Nephron progenitor cell (in vitro differentiated cells): ENCODE measurements at places on chromosomes 2 and 18.

DNA sequence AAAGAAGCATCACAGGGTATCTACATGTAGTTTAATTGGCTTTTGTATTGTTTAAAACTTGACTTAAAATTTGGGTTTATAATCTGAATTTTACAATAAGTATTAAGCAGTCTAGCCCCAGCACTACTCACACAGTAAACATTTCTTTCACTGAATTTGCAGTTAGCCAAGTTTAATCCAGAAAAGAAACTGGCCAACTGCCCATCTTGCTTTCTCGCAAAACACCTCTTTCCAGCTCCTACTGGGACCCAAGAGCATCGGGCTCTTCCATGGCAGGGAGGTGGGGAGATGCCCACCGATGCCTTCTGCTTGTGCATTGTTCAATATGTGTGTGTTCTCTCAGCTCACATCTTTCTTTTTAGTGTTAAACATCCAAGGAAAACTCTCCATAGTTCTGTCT lies 212.8 kb upstream of the BOD1L2 start:
- no peak for DNase-seq

DNA sequence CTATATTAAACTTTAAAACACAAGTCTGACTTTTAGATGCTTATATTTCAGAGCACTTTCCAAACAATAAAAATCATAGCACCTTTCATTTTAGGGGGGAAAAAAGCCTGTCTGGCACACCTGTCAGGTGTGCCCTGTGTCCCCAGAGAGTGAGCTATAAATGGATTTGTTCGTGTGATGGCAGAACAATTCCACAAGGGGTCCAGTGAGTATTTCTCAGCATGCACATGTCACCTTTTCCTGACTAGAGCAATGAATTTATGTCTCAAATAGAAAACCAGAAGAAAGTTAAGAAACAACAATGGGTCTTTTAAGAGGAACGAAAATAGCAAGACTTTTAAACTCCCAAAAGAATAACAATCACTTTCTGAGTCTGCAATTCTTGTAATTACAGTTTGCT lies 55.9 kb downstream of the ACVR1C start:
- DNase-seq, result no peak

DNA sequence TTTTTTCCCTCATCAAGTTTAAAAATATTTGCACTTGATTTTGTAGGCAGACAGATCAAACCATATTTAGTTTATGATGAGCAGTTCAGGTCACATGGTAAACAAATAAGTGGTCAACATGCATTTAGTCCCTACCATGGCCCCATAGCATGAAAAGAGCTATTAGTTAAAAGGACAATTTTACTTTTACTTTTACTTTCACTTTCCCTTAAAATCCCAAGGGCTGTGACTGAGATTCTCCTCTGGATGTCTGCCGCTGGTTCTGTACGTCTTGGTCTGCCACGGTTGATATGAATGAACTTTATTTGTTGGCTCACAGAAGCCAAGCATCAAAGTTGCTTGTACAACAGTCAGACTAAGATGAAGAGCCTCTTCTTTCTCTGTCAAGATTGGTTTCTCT lies 626.2 kb upstream of the CDH7 start:
- DNase-seq, result no peak

DNA sequence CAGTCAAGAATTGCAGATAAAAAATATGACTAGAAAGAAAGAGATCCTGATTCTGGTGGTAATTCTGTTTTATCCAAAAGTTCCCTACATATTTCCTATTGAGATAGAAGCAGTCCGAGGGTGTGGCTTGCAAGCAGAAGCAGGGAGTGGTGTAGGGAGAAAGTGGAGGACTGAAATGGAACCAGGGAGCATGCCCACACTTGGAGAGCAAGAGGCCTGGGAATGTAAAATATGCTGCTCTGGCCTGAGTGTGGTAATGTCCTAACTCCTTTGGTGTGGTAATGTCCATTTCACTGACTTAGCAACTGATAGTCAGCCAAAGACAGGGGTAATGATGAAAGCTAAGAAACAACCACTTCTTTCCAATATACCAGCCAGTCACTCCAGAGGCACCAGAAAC lies 30.1 kb upstream of the FMNL2 start:
- no peak for DNase-seq

GRCh38 chr2:25159949-25160348 lies 8.4 kb downstream of the POMC start:
- DNase-seq, result peak; percentile 31

- no peak for DNase-seq
These were observed 210.9 kb downstream of the L3MBTL4 start for GRCh38 chr18:6203791-6204190.

GRCh38 chr2:142525720-142526119 lies 351.7 kb upstream of the KYNU start:
- DNase-seq, result no peak

DNA sequence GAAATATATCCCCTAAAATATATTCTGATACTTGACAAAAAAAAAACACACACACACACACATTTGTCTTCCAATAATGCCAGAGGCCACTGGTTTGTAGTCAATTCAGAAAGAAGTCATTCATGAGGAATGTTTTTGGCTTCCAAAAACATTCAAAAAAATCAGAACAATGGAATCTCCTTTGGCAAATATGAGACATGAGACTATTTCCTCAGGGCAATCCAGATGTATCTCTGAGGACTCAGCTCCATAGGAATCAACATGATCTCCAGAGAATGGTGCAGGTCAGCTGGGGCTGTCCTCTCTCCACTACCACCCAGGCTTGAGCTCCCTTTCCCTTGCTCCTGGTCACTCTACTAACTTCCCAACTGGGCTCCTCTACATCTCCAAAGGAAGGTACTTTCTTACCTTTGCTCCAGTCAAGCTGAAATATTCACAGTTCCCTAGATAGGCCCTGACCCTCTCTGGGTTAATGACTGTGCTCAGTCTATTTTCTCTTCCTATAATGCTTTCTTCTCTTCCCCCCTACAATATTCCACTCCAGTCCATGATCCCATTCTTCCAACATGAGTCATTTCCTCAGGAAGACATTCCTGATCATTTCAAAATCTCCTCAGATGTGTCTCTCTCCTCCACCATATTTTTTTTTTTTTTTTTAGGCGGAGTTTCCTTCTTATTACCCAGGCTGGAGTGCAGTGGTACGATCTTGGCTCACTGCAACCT lies 145.3 kb downstream of the C1D start:
- DNase-seq, result no peak

- no peak for DNase-seq
These were observed 478.4 kb upstream of the NRXN1 start for GRCh38 chr2:51510303-51510702.

DNA sequence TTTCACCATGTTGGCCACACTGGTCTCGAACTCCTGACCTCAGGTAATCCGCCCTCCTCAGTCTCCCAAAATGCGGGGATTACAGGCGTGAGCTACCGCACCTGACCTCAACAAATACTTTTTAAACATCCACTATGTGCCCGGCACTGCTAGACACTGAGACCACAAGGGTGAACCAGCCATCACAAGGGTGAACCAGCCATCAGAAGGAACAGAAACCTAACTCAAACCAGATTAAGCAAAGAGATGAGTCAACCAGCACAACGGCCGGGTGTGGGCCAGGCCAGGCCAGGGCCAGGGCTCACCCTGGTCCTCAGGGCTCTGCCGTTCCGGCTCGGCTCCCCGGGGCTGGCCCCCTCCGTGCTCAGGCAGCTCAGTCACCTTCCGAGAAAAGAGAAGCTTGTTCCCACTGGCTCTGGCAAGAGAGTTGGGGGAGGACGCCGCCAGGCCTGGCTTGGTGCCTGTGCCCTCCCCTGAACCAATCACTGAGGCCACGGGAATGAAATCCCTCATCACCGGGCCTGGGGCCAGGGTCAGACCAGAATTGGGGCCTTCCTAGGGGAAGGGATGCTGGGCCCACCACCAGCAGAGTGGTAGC lies 4.4 kb downstream of the TEX44 start:
- DNase-seq, result no peak

- no peak for DNase-seq
These were observed 95.0 kb downstream of the TNFRSF11A start for GRCh38 chr18:62420151-62420512.

- no peak for DNase-seq
These were observed 148.5 kb downstream of the MGAT5 start for GRCh38 chr2:134402410-134402809.

GRCh38 chr18:34647251-34647650 lies 62.8 kb upstream of the DTNA start:
- DNase-seq, result no peak

DNA sequence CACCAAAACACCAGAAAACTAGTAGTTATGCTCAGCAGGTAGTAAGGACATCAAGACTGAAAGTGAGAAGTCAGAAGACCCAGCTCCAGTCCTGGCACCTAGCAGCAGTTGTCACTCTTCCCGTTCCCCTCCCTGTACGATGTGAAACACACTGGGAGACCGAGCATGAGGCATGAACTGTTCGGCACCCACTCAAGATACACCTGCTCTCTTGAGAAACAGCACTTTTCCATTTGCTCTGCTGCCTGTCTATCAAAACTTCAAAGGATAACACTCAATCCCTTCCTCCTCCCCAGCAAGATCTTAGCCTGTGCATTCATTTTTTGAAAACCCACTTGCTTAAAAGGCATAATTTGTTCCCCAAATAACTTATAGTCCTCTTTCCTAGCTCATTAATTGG lies 123.9 kb downstream of the PLEKHM3 start:
- DNase-seq, result no peak

- DNase-seq, result no peak
These were observed 149.3 kb upstream of the TCF4 start for GRCh38 chr18:55737266-55737665.

- no peak for DNase-seq
These were observed 183.6 kb downstream of the BABAM2 start for GRCh38 chr2:28074137-28074536.

DNA sequence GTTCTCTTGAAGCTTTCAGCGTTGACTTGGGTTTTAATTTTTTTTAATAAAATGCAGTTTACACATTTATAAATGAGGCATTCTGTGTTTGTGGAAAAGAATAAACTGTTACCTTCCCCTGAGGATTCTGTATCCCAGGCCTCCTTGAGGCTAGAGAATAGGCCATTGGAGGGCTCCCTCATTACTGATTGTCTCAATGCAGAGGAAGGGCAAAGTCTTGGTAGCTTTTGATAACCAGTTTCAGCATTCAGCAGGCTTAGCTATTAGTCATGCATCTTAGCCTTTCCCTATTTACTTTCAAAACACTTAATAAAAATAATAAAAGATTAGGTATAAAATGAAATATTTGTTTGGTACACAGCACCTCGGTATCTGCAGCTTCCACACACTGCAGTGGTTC lies 58.1 kb upstream of the OTX1 start:
- DNase-seq, result no peak

DNA sequence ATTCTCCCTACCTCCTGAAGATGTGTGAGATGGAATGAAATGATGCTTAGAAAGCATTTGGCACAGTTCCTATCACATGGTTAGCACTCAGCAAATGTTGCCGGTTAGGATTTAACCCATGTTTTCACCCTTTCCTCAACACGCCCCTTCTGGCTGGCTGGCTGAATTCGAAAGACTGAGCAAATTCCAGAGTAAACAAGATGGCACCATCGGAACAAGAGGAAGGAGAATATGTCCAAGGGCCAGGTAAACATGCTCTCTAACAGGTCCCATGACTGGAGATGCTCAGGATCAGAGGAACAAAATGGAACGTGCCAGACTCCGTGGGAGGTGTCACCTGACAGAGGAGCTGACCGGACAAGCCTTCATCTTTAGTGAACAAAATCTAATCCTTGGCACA lies 145.6 kb downstream of the ANKRD44 start:
- no peak for DNase-seq

DNA sequence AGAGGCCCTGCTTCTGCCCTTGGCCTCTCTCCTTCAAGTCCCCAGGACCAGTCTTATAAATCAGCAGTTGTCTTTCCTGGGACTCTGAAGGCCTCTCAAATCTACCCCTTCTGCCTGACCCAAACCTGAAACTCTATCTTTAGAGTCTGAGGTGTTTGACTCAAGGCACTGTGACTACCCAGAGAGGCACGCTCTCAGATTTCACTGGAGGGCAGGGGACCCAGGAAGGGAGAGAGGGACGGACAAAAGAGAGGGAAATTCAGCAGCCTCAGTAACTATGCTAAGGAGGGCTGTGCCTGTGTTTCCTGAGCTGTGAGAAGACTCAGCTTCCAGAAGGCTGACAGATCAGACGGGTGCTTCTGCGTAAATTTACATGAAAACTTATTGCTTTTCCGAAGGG lies 217.8 kb downstream of the HAUS1 start:
- DNase-seq, result peak; percentile 31

- DNase-seq, result no peak
These were observed 20.0 kb upstream of the CAVIN2 start for GRCh38 chr2:191866675-191867506.

DNA sequence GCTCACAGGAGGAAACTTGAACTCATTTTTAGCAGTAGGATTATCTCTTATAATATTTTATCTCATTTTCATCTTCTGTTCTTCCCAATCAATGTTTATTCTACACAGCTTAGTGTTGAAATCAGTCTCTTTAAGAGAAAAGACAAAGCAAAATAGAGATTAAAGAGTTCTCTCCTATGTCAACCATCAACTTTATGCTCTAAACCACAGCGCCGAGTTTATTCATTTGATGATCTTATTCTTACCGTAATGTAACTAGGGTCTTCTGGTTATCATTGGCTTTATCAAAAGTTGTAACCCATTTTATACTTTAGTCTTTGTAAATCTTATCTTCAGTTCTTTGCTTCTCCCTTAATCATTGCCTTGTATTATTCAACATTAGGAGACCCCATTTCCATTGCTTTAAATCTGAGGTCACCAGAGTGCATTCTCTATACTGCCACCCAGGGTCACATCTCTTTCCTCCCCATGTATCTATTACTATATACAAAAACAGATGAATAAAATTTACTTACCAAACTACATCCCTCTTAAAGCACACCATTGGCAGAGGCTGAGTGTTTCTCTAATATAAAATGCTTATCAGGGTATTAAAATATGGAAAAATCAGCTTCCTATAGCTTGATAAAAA lies 22.8 kb upstream of the ERMN start:
- DNase-seq, result no peak

DNA sequence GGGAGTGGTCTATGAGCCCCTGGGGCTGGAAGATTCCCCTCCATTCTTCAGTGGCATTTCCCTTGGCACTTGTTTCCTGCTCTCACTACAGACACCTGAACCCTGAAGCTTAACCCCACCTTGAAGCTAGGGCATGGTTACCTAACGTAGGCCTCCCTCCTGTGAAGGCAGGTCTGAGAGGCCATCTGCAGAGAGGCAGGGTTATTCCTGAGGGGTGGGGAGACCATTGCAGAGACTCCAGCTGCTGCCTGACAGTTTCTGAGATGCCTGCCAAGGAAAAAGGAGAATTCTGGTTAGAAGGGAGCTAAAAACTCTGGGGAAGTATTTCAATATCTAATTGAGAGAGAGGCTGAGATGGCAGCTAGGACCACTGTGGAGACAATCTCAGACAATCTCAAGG lies 119.3 kb upstream of the NDUFV2 start:
- no peak for DNase-seq

GRCh38 chr2:8654483-8654882 lies 27.4 kb upstream of the ID2 start:
- DNase-seq, result no peak
